ENCODE measurements at places on chromosomes 2 and 18.

GRCh38 chr2:178328037-178328436 is 122.9 kb downstream of the PRKRA start:
- no peak for DNase-seq

- DNase-seq, result no peak
Observed at GRCh38 chr2:207571370-207571769, 41.6 kb downstream of the CREB1 start.

DNA sequence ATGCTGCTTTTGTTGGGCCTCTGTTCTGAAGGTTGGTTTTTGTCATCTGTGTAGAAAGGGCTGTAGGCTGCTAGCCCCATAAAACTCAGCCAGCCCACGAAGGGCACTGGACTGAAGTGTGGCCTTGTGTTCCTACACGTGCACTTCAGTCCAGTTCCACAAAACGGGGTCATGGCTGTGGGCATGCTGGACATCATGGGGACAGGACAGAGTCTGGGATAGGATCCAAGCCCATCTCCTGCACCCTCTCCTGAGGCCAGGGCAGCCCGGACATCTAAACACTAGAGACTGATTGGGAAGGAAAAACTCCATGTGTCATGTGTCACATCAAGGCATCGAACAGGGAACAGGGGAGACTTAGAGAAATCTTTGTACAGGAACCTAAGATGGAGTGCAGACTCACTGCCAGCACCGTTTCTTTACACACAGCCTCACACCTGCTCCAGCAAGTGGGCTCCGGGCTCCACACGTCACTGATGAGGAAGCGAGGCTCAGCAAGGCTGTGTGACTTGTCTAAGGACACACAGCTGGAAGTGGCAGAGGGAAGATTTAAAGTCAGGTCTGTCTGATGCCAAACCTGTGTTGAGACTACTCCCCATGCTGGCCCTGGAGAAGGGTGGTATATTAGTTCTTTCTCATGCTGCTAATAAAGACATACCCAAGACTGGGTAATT is 74.8 kb upstream of the BCL2L11 start:
- no peak for DNase-seq

GRCh38 chr2:134773759-134774742 is 55.3 kb upstream of the TMEM163 start:
- DNase-seq, result no peak

DNA sequence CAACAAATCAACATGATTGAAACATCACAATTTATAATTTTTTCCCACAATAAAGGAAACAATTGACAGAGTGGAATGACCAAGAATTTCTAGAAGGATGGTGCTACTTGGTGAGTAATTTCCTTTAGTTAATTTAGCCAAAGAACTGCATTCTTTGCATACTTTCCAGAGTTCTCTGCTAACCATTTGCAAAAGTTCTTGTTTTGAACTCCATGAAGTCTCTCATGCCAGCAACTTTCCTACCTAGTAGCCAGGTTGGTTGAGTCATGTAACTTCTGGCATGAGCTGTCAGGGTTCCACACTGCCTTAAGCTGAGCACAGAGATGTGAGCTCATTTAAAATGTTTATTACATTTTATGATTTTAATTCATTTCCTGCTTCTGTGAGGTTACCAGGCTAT is 539.6 kb downstream of the PID1 start:
- DNase-seq, result no peak

DNA sequence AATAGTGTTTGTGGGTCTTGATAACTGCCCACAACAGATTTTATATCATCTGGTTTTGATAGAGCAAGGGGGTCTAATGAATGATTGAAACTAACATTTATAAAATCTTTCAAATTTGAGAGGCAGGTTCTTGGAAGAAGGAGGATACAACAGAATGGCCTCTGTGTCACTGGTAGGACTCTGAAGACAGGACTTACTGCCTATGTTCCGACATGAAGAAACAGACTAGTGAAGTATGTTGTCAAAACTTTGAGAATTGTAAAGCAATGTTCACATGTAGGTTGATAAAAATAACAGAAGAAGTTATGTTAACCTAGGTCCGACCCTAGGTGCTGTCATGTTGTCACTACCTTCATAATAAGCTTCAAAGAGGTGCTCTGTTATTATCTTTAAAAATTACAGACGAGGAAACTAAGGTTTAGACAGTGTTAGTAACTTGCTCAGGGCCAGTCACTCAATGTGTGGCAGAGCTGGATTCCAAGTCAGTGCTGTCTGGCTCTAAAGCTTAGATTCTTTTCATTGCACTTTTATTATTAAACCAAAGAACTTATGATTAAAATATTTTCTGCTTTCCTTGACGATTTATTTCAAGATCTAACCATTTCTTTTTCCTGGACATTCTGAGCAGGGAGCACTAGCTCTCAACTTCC is 146.2 kb downstream of the RPIA start:
- DNase-seq, result no peak

GRCh38 chr2:73063909-73064875 is 7.3 kb downstream of the SFXN5 start:
- DNase-seq, result no peak

DNA sequence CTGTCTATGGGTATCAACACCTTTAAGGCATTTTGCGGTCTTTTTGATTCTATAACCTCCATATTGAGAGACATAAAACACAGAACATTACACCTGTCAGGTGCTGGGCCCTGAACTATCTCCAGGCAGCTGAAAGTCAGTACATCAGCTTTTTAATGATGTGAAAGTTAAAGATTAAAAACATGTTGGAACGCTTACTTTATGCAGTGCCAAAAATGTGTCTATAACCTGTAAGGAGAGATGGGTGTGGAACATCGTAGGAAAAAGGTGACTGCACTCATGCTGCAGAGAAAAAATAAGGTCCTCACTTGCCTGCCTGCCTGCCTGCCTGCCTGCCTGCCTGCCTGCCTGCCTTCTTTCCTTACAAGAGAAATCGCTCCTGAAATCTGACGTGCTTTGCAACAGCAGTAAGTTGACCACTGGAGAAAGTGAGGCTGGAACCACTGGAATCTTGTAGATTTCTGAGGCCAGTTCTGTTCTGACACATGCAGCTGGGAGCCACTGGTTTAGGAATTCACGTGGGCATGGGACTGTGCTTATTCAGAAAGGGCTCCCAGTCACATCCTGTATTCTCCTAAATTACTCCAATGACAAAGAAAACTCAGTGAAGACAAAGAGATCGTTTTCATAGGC is 34.1 kb downstream of the BCL11A start:
- DNase-seq, result no peak

DNA sequence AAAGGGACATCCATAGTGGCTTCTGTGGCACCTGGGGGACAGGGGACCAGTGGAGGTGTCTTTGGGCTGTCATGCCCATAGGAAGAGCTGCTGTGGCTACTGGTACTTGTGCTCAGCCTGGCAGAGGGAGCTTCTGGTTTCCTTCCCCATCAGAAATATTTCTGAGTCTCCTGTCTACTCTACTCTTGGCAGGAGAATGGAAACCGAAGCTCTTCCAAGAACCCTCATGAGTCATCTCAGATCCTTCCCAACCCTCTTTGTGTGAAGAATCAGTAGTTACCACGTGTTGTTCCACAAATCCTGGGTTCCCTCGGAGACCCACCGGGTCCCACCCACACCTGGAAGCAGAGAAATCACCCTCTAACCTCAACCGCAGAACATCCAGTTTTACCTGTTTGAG is 234.9 kb downstream of the FHOD3 start:
- DNase-seq, result no peak

GRCh38 chr2:234514873-234515638 is 18.2 kb upstream of the ARL4C start:
- no peak for DNase-seq

- no peak for DNase-seq
Observed at GRCh38 chr18:46939337-46939963, 22.0 kb downstream of the KATNAL2 start.

- DNase-seq, result no peak
Observed at GRCh38 chr2:219637842-219638185, 10.4 kb downstream of the SLC4A3 start.

DNA sequence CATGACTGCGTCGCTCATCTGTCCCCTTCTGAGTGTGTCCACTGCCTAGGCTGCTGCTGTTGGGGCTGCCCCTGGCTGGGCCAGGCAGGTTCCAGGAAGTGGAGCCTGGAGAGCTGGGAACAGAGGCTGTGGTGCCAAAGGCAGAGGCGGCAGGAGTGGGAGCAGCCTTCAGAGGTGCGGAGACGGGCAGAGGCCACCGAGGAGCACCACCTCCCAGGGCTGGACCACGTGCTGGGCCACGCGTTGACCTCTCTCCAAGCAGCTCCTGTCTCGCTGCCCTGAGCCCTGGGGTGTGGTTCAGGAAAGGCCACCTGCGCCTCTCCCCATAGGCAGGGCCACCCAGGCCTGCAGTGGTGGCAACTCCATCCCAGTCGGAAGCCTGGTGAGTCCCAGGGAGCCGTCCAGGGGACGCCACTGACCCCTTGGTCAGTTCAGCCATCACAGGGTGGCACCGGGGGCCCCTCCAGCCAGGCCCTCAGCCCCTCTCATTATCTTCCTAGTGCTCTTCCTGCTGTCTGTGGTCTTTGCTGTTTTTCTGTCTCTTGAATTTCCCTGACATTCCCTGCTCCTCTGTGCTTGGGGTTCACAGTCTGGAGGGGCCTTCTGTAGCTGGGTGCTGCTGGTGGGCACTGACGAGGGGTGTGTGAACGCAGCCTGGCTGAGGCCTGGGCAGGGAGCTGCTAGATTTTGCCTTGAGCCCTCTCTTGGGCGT is 122.8 kb upstream of the HS6ST1 start:
- no peak for DNase-seq

DNA sequence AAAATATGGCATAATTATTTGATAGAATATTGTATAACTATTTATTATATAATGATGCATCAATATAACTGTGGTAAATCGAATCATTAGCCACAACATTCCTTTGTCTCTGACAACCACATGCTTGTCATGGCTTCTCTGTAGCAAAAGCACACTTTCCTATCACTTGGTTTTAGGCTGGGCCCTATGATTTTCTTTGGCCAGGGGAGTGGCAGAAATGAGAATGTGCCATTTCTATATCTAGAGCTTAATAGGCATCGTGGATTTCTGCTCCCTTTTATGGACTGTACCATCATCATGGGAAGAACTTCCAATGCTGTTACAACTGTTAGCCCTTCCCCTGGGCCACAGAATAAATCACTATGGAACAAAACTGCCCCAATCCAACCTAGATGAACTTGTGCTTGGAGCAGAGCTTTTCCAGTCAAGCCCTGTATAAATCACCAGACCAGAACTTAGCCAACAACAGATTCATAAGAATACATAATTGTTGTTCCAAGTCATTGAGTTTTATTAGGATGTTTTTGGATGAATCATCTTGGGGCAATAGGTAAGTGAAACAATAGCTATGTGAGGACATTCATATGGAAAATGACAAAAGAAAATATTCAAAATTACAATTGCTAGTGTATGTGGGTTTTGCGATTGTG is 715.8 kb downstream of the ERBB4 start:
- DNase-seq, result no peak

- DNase-seq, result no peak
Observed at GRCh38 chr2:233329489-233330135, 22.0 kb downstream of the SAG start.

DNA sequence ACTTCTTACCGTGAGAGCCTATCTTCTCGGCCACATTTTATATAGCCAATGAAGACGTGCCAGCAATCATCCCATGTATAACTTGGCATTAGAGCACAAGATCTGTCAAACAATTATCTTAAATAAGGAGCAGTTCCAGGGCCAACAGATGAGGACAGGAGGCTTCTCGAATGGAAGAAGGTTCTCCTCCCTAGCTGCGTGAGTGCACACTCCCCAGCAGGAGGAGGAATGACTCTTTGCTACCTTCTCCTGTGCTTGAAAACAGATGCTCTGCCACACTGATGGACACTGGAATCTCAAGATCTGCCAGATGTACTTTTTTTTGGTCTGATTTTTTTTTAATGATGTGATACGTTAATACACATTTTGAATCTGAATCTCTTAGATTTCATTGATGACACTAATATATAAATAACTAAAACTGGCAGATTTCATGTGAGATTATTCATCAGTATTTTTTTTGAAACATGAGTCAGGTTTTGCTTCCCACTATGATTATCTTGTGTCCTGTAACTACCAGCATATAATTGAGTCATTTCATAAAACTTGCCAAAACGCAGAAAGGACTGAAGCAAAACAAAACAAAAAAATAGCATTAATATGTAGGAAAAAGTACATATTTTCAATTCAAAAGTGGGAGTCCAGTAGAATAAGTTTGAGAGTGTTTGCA is 626 bp upstream of the VIT start:
- no peak for DNase-seq

- DNase-seq, result no peak
Observed at GRCh38 chr2:100771125-100771524, 48.8 kb upstream of the NPAS2 start.

DNA sequence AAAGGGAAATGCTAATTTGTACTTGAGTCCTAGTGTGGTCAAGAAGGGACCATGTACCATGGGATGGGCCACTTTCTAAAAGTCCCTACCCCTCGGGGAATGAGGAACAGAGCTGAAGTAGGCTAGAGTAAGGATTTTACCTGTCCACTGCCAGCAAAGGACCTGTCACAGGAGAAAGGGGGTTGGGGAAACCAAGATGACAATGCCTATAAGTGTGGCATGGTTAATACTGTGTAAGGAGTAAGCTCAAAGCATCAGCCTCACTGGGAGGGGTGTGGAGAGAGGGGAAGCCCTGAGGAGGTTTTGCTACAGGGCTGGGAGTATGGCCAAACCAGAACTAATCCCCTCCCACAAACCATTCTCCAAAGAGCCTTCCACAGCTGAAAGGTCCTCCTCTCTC is 15.8 kb downstream of the GKN2 start:
- DNase-seq, result no peak

- DNase-seq, result no peak
Observed at GRCh38 chr2:51918113-51918512, 886.2 kb upstream of the NRXN1 start.

- no peak for DNase-seq
Observed at GRCh38 chr2:232280341-232280740, 98.2 kb upstream of the ALPP start.

GRCh38 chr2:186573531-186573930 is 16.3 kb upstream of the ITGAV start:
- DNase-seq, result no peak

DNA sequence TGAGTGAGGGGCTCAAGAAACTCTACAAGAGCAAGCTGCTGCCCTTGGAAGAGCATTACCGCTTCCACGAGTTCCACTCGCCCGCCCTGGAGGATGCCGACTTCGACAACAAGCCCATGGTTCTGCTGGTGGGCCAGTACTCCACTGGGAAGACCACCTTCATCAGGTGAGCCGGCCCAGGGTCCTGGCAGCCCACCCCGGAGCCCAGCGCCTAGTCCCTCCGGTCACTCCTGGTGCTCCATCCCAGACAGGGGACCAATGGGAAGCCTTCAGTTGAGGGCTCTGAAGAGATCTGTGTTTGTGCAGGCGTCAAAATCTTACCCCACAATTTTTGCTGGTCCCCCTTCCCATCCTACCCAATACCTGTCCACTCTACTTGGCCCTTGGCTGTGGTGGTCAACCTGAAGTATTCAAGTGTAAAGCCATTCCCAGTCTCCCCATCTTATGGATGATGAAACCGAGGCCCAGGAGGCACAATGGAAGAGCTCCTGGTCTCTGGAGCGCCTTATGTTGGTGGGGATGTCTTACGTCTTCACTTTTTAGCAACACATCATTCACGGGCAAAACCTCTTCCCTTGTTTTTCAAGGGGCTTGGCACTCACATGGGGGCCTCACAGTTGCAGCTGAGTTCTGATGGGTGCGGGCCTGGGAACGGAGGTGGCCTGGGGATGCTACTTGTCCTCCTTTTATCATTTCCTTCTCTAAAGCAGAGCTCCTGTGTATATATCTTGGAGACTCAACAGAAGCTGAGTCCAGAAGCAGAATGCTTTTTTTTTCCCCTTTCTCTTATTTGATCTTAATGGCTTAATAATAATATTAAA is 941 bp downstream of the EHD3 start:
- no peak for DNase-seq

Data from SHP77 (cell line).